HAP-1 (cell line): ENCODE measurements at places on chromosomes 4 and X.

DNA sequence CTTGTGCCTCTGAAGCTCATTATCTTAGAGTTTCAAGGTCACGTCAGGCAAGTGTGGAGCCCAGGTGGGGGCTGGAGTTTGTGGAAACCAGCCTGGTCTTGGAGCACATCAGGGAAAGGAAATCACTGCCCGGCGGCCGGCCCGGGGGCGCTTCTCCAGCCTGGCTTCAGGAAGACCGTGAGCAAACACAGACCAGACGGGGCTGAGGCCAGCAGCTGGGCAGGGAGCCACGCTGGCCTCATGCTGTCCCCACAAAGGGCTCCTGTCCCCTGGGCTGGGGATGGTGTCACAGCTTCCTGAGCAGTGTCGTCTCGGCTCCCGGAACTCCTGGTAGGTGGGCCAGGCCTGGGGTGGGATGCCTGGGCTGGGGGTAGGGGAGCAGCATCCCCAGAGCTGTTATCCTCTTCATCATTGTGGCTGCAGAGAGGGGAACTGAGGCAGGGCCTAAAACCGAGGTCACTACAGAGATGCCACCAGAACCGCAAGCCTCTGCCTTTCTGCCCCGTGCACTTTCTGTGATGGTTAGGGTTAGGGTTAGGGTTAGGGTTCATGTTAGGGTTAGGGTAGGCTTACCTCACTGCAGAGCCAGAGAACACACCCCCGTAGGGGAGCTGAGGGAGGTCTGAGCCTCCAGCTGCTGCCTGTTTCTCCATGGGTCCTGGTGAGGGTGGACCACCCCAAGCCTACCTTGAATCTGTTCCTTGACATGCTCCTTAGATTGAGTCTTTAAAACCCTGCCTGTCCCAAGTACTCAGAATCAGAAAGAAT is 77.5 kb downstream of the HTRA3 start:
- DNase-seq = no peak

GRCh38 chr4:89752932-89753598 is 83.9 kb downstream of the SNCA start:
- no peak for DNase-seq

DNA sequence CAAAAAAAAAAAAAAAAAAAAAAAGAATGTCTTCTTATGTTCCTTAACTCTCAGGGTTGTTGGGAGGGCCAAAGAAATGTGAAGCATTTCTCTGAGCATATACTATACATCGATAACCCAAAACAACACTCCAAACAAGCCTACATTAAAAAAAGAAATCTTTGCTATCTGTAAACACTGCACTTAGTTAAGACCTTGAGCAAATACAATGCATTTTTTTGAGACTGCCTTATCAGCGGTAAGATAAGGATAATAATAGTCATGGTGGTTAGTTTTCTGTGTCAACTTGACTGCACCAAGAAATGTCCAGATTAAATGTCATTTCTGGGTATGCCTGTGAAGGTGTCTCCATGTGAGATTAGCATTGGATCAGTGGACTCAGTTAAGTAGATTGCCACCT is 541.9 kb downstream of the PACRGL start:
- DNase-seq = no peak

- no peak for DNase-seq
Observed at GRCh38 chr4:111399623-111400022, 745.6 kb upstream of the FAM241A start.

- DNase-seq = no peak
Observed at GRCh38 chrX:7086384-7086783, 61.1 kb upstream of the STS start.

- peak; percentile 25 for DNase-seq
Observed at GRCh38 chrX:108304210-108304609, 134.0 kb downstream of the COL4A6 start.

DNA sequence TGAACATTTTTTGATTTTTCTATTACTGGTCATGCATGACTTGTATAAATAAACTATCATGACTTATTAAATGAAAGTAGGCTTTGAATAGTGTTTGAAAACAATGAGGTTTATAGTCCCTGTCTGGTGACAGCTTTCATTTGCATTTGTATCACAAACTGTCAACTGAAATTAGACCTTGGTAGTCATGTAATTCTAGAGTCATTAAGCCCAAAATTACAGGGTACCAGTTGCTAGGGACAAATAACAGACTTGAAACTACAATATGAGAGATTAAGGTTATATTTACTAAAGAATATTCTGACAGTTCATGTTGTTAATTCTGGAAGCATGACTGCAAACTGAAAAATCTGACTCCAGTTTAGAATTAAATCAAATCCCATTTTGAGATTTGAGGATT is 9.2 kb upstream of the VAMP7 start:
- DNase-seq = no peak

DNA sequence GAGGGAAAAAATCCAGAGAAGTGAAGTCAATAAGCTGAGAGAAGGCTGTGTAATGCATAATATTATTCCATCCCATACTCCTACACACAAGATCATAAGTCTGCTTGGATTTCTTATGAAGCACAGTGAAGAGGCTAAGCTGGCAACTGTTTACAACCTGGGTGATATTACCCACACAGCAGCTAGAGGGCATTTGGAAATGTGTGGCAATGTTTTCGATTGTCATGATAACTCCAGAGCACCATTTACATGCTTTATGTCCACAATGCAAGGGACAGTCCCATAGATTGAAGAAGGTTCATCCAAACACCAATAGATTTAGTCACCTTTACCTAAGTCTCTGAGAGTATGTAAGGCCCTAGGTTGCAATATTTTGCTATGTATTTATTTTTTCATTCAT is 412.2 kb downstream of the PPP3CA start:
- peak; percentile 14 for DNase-seq

GRCh38 chrX:117895418-117895817 is 221.2 kb downstream of the KLHL13 start:
- no peak for DNase-seq

- no peak for DNase-seq
Observed at GRCh38 chr4:85368932-85369331, 106.0 kb upstream of the ARHGAP24 start.

- no peak for DNase-seq
Observed at GRCh38 chr4:127148165-127148564, 484.6 kb upstream of the INTU start.

- DNase-seq = no peak
Observed at GRCh38 chr4:100555611-100556337, 38.0 kb upstream of the EMCN start.

- DNase-seq = no peak
Observed at GRCh38 chr4:113659127-113659526, 102.4 kb downstream of the CAMK2D start.

DNA sequence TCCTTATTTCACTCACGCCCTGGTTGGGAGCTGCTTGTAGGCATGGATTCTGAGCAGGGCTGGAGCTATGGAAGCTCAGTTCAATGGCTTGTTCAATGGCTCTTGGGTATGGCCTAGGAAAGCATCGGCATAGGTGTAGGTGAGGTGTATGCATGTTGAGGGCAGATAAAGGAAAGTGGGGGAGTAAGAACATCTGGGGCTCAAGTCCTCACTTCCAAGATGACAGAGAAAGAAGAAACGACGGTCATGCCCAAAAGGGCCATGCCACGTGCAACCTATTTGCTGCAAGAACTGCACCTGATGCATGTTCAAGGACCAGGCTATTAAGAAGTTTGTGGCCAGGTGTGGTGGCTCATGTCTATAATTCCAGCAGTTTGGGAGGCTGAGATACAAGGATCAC is 23.4 kb downstream of the SCD5 start:
- no peak for DNase-seq

DNA sequence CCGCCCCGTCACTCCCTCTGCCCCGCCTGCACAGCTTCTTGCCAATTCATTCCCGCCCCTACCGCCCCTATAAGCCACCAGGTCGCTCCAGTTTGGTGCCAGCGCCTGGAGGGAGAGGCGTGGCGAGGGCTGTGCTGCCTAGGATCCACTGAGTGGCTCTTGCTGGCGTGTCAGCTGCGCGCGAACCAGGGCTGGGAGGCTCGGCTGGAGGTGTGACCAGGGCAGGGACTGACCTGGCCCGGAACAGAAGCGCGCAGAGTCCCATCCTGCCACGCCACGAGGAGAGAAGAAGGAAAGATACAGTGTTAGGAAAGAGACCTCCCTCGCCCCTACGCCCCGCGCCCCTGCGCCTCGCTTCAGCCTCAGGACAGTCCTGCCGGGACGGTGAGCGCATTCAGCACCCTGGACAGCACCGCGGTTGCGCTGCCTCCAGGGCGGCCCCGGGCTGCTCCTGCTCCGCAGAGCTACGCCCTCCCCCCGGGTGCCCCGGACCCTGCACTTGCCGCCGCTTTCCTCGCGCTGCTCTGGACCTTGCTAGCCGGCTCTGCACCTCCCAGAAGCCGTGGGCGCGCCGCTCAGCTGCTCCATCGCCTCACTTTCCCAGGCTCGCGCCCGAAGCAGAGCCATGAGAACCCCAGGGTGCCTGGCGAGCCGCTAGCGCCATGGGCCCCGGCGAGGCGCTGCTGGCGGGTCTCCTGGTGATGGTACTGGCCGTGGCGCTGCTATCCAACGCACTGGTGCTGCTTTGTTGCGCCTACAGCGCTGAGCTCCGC is at the start of gene GPR78:
TSS of gene GPR78 (plus strand) at position 72 of the 773 bp plus-strand sequence. CDS start at position 663, 591 bp downstream.
- DNase-seq = peak; percentile 84

- no peak for DNase-seq
Observed at GRCh38 chrX:71439420-71439819, 73.3 kb downstream of the TAF1 start.

DNA sequence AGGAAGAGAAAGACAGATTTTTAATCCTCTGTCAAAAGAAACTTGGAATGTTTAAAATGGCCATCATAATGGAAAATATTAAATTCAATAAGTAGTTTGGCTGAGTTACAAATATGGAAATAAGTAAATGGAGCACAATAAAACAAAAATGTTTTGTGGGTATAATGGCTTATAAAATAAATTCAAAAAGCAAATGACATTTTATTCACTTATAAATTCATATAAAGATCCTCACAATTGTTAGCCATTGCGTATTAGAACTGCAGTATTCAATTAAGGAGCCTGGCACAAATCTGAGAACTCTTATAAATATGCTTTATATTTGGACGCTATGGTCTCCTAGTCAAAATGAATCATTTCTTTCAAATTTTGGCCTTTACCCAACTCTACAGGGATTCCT is 339.0 kb upstream of the PABPC4L start:
- no peak for DNase-seq

DNA sequence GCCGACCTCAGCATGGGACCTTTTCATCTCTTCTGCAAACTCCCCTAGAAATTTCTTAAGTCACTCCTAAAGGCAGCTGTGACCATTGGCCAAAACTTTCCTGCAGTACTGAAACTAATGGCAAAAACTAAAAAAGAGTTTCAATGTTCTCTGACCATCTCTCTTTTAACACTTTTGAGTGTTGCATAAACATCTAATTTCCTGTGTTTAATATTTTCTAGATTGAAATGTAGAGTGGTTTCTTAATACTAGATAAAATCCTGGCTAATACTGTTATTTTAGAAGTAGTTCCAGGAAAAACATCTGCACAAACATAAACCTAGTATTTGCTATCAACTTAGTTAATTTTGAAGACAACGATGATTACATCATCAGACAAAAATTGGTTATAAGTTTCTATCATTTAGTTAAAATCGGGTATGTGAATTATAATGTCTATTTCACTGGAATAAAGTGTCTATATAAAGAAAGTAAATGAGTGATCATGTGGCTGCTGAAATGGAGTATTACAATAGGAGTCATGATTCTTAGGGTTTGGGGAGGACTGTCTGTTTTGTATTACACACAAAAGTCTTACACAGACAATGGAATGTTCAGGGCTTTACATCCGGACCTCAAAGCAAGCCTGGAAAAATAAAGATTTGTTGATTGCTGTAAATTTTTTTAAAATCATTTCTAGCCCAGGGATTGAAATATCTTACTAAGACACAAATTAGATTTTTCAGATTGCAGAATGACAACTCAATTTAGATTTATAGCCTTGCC is 1323.4 kb downstream of the C4orf33 start:
- no peak for DNase-seq

- DNase-seq = no peak
Observed at GRCh38 chr4:15536552-15537499, 67.1 kb downstream of the CC2D2A start.

DNA sequence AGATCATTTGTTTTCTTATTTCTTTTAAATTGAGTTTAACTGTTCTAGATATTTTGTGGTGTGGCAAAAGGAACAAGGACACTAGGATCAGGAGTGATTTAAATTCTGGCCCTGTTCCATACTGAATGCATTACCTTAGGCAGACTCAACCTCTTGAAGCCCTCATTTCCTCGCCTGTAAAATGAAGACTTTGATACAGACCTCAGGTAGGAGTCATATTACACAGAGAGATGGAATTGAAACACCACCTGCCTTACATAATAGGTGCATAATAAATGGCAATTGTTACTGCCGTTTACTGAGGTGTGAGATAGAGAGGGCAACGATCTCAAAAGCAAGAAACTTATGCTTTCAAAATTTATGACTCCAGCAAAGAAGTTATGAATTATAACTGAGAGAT is 28.2 kb upstream of the RASSF6 start:
- no peak for DNase-seq

GRCh38 chr4:8644966-8645752 is 52.6 kb downstream of the CPZ start:
- DNase-seq = no peak

DNA sequence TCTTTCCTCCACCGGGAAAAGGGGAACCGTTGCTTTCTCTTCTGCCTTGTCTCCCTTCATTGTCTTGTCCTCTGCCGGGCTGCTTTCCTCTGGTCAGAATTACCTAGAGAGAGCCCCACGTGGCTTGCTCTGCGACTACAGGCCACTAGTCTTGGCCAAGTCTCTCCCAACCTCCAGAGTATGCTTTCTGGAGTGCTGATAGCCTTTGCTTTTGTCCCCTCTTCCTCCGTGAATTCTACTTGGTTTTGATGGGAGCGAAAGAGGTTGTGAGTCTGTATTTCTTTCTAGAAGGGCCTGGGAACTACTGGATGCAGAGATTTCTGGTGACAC is 5.3 kb upstream of the POU4F2 start:
- DNase-seq = no peak

DNA sequence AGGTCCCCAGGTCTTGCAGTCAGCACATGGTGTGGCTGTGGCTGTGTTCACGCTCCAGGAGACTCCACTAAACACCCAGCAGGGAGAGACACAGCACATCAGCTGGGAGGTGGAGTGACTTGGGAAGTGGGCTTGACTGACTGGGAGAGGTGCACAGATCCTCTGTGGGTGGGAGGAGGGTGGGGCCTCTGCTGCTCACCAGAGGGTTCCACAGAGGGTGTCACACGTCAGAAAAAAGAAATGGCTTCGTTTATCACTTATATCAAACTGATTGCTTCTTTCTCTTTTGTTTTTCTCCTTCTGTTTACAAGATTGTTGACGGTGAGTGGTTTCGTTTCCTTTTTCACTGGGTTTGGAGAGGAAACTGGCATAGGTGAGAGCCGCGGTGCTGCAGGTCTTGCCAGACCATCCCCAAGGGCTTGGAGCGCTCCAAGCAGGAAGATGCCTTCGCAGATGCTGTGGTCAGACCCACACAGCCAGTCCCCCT is 24.8 kb upstream of the FAM193A start:
- DNase-seq = no peak

GRCh38 chr4:1726146-1726934 is 5.0 kb downstream of the TACC3 start:
- peak; percentile 94 for DNase-seq

DNA sequence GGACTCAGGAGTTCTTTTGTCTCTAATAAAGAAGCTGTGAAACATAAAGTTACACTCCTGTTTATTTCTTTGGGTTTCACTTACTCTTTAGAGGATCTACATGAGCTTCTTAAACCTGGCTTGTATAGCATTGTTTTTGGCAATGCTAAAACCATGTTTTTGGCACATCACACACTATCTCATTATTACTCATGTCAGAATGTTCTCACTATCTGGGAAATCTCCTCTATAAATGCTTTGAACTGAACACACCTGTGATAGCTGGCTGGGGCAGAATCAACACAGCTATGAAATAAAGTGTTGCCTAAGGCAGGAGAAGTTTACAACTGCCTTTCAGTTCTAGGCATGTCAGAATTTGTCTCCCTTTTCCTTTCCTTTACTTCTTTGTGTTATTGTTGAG is 52.6 kb downstream of the SULT1B1 start:
- no peak for DNase-seq
